PC-9 (cell line): ENCODE measurements at places on chromosomes 5 and 9. TPM values are rescaled to one million over a fixed set of nuclear protein-coding genes. Genes with fewer than 3 reads are reported as not detected.

IL31RA gene
- total RNA-seq, result 2.0 TPM in 2 replicates

PAEP gene
- not detected in 2 replicates for total RNA-seq

- DNase-seq, result no peak
These were observed 99.7 kb downstream of the NPR3 start for GRCh38 chr5:32810804-32811203.

- no peak for DNase-seq
These were observed 4.4 kb downstream of the PFN3 start for GRCh38 chr5:177396078-177396477.

DNA sequence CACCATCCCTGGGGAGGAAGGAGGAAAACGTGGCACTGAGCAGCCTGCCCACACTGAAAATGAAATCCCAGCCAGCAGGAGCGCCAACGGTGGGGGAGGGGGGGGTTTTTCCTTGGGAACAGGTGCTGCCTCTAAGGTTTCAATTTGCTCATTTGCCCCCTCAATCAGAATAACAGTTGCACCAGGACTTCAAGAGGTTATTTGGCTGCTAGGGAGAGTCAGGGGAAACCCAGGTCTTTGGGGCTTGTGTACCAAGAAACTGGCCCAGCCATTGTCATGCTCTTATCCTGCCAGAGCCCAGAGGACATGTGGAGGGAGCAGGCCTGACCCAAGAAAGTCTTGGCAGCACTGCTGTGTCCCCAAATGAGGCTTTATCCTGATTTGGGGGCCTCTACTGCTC is 66.5 kb downstream of the NDFIP1 start:
- no peak for DNase-seq

DNA sequence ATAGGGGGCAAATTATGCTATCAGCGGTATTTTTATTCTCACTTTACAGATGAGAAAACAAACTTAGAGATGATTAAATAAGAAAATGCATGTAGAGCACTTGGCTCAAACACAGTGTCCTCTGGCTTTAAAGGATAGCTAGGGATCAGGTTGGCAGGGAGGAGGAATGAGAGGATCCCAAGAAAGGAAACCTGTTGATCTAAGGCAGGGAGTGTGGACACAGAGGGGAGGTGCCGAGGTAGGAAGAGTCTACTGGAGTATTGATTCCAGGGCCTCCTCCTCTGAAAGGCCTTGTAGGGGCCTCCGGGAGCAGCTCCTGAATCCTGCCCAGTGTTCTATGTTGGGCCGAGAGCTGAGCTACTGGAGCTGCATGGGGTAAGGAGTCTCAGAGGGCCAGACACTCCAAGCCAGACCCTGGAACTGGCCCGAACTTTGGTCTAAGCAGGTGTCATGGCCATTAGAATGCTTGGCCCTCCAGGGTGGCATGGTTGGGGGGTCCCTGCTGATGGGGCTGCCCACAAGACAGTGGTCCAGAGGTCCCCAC is 30.4 kb upstream of the TCF7 start:
- no peak for DNase-seq

GRCh38 chr9:17878810-17879370 is 300.0 kb downstream of the SH3GL2 start:
- no peak for DNase-seq

GRCh38 chr5:171673328-171673727 is 112.3 kb upstream of the SMIM23 start:
- no peak for DNase-seq

DNA sequence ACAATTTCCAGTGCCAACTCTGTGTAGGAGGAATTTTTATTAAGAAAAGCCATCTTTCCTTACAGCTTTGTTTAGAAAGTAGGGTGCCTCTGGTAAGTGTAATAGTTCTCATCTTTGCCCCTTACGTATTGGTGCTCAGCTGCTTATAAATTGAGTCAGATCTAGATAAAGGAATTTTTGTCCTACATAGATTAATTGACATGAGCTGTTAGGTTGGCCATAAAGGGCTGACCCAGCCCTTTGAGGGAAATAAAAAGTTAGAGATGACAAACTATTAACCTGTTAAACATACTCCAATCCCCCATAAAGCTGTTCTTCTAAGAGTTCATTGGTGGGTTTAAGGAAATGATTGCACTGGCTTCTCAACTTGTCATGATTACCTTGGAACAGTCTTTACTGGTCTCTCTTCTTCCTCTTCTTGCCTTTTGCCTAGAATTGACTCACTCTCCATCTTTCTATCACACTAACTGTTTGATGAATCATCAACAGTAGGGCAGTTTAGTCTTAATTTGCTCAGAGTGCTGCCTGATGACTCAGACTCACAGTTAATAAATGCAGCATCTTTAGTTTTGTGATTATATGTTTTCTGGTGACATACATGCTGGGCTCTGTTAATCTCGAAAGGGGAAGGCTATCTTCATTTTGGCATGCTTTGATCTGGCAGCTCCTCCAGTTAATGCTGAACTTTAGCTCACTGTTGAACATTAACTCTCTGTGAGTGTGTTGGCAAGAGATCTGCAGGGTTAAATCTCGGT is 51.7 kb downstream of the ARHGAP26 start:
- peak; percentile 94 for DNase-seq

DNA sequence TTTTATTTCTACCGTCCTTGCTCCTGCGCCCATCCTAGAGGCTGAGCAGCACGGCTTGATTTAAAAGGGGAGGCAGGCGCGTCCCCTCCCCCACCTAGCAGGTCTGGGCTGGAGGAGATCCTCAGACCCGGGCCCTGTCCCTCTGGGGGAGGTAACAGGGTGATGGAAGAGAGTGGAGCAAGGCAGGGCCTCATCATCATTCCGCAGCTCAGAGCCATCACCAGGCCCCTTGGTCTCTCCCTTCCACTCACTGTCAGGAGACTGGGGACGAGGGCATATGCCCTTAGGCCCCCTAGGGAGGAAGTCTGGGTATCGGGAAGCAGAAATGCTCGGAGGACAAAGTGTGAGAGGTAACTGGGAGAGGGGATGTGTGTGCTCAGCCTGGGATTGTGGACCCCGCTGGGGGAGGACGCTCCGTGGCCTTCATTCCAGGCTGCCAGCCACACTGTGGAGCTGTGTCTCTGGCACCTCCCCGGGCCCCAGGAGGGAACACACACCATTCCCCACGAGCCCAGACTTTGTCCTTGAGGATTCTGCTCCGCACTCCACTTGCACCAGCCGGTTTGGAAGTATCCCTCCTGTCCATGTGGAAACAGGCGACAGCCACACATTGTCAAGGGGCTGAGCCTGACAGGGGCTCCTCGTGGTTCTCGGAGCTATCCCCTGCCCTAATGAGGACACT is 761 bp downstream of the REEP2 start:
- DNase-seq, result no peak

FBN2 gene
- 0.08 and 0.22 TPM in 2 replicates for total RNA-seq

DNA sequence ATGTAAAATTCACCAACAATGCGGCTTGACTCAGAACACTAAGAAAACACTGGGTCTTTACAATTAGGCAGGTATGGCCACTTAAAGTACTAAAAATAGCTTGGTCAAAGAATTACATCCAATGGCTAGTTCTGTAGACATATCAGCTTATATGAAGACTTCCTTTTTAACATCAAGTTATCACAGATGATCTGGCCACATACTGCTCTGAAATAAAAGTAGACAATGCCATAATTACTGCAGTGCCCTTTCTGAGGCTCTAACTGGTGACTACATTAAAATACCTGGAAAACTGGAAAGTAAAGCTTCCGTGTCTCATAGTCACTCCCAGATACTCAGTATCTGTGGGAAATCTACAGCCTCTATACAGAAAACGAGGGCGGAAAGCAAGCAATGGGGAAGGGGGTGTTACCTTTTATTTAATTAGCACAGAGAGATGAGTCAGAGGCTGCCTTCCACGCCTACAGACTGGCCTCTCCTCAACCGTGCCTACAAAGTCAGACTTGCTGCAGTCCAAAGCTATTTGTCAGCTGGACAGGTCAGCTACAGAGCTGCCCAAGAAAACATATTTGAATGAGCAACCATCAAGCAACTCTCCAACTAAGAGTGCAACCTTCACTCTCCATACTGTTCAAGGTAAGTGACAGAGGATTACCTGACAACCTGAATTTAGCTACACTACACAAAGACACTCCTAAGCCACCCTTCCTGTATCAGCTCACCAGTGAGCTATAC is 8.7 kb downstream of the SERINC5 start:
- peak; percentile 85 for DNase-seq

DNA sequence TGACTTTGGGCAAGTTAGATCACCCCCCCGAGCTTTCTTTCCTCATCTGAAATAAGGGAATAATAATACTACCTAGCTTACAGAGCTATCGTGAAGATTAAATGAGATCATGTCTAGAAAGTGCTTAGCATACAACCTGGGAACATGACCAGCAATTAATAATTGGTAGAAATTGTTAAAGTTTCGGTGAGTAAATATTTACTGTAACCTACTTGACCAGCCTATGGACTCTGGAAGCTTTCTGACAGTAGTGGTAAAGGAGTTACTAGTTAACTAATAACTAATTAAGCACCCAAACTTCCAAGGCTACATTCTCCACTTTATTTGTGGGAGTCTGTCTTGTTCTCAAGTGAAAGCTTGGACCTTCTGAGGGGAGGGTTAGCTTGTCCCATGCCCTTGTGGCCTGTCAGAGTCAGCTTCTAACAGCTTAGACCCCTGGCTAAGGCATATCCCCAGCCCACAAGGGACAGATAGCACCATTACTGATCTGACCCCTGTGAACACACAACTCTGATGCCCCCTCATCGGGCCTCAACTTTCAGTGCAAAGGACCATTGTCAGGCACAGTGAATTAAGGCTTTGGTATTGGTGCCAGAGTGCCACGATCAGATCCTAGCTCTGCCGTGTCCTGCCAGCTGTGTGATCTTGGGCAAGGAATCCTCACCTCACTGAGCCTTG is 58.7 kb upstream of the SAP30L start:
- DNase-seq, result no peak

DNA sequence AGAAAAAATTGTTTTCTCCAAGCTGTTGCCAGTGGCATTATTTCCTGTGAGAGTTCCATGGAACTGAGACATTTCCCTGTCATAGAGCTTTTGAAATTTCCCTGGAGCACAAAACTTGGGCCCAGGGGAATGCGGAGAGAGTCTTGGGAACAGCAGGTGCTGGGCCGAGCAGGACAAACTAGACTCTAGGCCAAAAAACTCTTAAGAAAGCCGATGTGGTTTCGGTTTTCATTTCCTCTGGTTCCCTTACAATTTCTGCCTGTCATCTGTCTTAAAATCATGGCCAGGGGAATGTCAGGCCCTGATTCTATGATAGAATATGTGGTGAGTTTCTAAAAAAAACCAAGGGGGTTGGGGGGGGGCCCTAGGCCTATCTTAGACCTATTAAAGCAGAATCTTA is 4.6 kb downstream of the SLC35A4 start:
- no peak for DNase-seq

DNA sequence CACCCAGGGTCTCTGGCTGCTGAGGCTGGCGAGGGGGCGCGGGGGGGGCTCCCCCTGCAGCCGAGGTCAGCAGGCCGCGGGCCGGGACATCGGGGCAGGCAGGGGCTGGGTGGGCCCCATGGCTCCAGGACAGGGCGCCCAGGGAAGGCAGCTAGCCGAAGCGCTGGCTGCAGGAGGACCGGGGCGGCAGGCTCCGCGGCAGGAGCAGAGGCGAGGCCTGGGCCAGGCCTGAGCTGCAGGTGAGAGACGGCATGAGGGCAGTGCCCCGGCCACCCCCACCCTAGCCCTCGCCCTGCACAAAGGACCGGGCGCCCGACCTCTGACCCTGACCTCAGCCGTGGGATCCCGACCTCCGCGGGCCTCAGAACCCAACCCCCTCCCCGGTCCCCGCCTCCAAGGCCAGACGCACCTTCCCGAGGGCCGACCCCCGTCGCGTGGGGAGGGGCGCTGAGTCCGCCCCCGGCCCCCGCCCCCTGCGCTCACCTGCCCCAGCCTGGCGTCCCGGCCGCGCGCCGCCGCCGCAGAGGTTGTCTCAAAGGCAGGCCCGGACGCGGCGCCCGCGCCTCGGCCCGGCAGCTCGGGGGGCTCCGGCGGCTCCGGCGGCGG is 431 bp downstream of the RNF208 start:
- no peak for DNase-seq
